ENCODE measurements at places on chromosomes 13 and 19. TPM values are rescaled to one million over a fixed set of nuclear protein-coding genes. Genes with fewer than 3 reads are reported as not detected.
A peak's percentile ranks its signal among the peaks of the same experiment; 100 is the strongest.

KIR2DL3 gene
- 0.57 TPM for total RNA-seq

ELANE gene
- not detected for total RNA-seq

ZNF626 gene
- total RNA-seq, result 17.0 TPM

DNA sequence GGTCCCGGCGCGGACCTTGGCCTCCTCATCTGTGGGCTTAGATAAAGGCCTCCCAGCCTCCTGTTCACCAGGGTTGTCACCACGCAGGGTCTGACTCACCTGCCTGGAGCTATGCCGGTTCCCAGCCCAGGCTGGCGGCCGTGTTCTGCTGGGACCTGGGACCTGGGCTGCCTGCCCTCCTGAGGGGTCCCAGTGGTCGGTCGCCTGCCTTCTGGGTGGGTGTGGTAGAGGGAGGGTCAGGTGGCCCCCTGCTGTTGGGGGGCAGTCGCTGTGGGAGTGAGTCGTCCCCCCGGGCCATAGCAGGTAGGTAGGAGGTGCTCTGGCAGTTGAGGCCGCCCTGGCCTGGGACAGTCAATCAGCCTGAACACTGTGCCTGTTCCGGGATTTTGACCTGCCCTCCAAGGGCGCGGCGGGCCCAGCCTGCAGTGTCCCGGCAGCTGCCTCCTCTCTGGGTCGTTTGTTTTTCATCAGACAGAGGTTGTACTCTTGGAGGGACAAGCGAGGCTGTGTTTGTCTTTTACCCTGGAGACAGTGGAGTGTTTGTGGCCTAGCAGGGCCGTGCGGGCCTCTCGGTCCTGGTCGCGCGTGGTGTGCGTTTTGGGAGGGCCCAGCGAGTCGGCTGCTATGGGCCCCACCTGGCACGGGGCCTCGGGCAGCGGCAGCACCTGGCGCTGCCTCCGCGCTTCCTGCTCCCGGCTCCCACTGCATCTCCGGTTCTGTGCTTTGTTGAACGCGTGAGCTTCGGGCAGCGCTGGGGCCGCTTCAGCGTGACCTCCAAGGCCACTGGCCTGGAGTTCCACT, 2.6 kb downstream of the ADAT3 start:
- no peak for ATAC-seq

ATP12A gene
- total RNA-seq, result not detected

SPRED3 gene
- total RNA-seq, result 3.0 TPM

ZNF765 gene
- total RNA-seq, result 8.0 TPM

SIGLEC11 gene
- total RNA-seq, result not detected

- no peak for ATAC-seq
Measured at GRCh38 chr13:44574466-44574855, 1.7 kb downstream of the TSC22D1 start.

GRCh38 chr13:96112936-96113335, 23.0 kb downstream of the HS6ST3 start:
- no peak for ATAC-seq

ZNF583 gene
- 4.8 TPM for total RNA-seq

STARD13 gene
- 43.9 TPM for total RNA-seq

- ATAC-seq, result peak; percentile 2
Measured at GRCh38 chr19:4454747-4455718, 2.6 kb downstream of the UBXN6 start.
